Lung (tissue), 17 donors: ENCODE measurements at places on chromosomes 2 and 18.

DNA sequence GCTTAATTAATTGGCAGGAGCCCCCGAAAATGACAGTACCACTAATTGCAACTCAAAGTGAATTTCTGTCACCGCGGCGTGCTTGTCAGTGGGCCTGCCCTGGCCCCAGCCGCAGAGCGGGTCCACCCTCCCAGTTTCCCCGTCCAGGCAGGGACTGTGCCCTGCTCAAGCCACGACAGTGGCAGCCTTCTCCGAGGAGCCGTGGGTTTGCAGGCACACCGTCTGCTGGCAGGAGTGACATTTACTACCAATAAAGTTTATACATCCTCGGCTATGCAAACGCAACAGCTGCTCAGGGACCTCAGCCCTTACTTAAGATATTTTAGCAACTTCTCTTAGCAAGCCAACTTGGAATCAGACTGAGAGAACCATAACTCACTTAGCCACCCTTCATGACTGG lies 112.7 kb downstream of the GBX2 start:
- DNase-seq: peak; percentile 19

DNA sequence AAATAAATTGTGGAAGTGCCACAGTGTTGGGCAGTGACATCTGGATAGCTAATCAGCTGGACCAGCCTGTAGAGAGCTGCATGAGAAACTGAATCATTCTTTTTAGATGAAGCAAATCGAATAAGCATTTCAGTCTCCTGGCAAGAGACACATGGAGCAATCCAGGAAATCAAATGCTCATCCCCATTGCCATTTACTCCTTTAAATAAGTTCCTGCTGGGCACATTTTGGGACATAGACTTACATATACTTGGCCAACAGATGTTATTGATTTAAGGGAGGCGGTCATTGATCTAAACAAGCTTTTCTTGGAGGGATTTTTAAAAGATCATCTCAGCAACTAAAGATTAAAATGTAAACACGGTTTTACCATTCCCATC lies 307.1 kb downstream of the STK39 start:
- DNase-seq: no peak

DNA sequence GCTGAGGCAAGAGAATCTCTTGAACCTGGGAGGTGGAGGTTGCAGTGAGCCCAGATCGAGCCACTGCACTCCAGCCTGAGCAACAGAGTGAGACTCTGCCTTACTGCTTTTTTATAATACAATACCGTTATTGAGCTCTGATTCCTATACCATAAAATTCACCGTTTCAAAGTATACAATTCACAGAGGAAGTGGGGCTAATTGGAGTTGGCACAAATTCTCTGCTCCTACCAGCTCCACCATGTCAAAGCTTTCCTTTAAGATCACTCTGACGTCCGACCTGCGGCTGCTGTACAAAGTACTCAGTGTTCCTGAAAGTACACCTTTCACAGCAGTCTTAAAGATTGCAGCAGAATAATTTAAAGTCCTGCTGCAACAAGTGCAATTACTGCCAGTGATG lies 29.6 kb upstream of the CYBRD1 start:
- DNase-seq: peak; percentile 26

DNA sequence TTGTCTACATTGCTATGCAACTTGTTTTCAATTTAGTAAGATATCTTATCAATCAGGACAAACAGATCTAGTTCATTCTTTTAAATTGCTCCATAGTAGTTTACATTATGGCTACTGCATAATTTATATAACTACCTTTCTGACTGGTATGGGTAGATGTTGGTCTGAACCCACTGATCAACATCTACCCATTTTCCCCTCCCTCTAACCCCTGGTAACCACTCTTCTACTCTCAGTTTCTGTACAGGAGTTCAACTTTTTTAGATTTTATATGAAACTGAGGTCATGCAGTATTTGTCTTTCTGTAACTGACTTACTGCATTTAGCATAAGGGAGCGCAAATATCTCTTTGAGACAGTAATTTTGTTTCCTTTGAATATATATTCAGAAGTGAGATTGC lies 73.2 kb downstream of the ITSN2 start:
- DNase-seq: no peak

GRCh38 chr2:188701836-188702235 lies 272.3 kb upstream of the COL3A1 start:
- no peak for DNase-seq

- DNase-seq: no peak
These were observed 44.3 kb downstream of the HPCAL1 start for GRCh38 chr2:10346929-10347561.

- DNase-seq: no peak
These were observed 37.2 kb downstream of the DRC1 start for GRCh38 chr2:26438926-26439325.

DNA sequence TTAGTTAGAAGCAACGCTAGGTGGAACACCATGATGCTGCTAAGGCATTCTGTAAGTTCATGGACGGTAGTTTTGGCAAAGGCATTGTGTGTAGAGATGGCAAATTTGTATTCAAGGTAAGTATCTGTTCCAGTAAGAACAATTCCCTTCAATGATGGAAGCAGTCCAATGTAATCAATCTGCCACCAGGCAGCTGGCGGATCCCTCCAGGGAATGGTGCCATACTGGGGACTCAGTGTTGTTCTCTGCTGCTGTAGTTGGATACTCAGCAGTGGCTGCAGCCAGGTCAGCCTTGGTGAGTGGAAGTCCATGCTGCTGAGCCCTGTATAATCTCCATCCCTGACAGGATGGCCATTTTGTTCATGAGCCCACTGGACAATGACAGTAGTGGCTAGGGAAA lies 62.8 kb downstream of the ARL6IP6 start:
- DNase-seq: no peak

DNA sequence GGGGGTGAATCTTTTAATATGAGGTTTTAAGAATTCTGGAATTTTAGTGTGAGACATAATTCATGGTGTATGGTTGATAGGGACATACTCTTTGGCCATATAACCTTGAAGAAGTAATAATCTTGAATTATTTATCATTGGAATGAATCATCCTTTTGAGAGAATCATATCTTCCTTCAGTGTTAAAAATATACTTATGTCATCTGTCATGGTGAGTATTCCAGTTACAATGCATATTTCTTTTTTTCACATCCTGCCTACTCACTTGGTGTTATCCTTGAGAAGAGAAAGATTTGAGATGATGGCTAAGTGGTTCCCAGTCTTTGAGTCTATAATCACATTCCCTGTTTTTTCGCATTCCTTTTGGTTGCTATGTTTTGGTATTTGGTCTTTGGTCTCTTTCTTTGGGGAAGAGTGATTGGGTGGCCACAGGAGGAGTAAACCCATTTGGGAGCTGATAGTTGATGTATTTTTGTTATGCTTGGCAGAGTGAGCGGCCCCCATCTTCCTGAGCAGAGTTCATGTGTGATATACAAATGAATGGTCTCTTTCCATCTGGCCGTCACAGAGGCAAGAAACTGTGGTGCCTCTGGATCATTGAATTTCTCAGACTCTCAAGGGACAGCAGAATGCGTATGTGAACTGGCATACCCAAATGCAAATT lies 21.6 kb downstream of the ASAP2 start:
- DNase-seq: no peak

DNA sequence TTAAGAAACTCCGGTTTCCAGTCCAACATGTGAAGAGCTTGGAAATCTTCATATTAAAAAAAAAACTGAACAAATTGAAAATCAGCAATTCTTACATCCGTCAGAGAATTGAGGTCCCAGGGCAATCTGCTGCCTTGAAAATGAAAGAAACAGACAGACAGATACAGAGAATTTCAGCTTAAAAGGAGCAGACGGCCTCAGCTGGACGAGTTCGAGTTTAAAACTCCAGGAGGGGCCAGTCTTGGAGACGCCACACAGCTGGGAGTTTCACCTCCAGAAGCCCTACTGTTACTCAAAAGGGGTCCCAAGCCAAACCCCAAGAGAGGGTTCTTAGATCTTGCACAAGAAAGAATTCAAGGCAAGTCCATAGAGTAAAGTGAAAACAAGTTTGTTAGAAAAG lies 226.5 kb upstream of the ARL4C start:
- no peak for DNase-seq

DNA sequence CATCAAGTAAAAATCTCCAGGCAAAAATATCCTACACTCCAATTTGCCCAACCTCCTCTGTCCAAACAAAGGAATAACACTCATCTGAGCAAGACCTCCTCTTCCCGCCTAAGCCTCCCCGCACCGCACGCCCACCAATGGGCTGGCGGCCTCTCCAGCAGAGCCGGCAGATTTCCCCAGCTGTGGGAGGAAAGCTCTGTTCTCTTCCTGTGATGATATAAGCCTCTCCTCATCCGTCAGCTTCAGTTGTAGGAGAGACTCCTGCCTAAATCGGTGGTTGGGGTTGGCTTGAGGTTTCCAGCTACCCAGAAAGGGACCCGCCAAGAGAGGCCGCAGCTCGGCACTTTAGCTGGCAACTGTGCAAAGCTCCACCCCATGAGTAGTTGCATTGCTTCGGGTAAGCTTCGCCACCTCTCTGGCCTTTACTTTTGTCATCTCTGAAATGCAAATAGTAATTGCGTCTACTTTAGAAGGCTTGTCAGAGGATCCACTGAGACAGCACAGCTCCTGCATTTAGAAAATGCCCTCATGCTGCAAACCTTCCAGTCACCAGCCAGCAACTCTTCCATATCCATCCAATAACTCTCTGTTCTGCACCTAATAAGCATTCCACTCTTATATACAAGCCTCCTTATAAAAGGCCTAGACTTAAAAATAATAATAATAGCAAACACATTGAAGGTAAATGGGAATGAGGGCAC lies 146.4 kb downstream of the MYT1L start:
- DNase-seq: peak; percentile 33
